ENCODE measurements at places on chromosomes 6 and 20. TPM values are rescaled to one million over a fixed set of nuclear protein-coding genes. Genes with fewer than 3 reads are reported as not detected.
A peak's percentile ranks its signal among the peaks of the same experiment; 100 is the strongest.

Gene CEBPB
- total RNA-seq, result 111 TPM

Gene SUMO4
- total RNA-seq, result 5.4 TPM

Gene ALDH8A1
- total RNA-seq, result 1.8 TPM

Gene ZSCAN12
- total RNA-seq, result 6.4 TPM

Gene PI16
- total RNA-seq, result 4.2 TPM

Gene SEL1L2
- total RNA-seq, result not detected

Gene TNXB
- total RNA-seq, result 10.9 TPM

Gene VSX1
- 0.12 TPM for total RNA-seq

Gene HTR1B
- total RNA-seq, result not detected

Gene ANKRD6
- total RNA-seq, result 5.5 TPM

Gene BLTP3A
- total RNA-seq, result 22.1 TPM

DNA sequence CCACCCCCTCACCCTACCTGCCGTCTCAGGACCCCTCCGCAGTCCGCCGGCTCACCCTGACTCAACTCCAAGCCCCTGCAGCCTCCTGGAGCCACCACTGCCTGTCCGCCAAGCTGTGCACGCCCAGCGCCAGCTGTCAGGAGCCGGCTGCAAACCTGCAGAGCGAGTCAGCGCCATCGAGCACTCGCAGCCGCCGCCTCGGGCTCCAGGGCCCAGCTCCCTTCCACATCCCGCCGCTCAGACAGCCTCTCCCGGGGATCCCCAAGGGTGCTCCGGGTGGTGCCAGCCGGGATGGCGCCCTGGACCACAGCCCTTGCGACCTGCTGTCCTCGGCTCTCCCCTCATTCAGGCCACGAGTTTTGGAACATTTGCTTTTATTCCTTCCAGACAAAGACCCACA, 4.3 kb downstream of the TNNC2 start:
- no peaks in the 10 kb centered on the region for H3K36me3 ChIP-seq
- H3K27ac ChIP-seq, result no peak overlapping the region
- H3K4me1 ChIP-seq, result peaks cover 18% of the 10 kb centered on the region
- H3K4me3 ChIP-seq, result peak overlapping the region; percentile 10
- peaks cover 41% of the 10 kb centered on the region for H3K27me3 ChIP-seq

- peaks cover 10% of the 10 kb centered on the region for H3K4me1 ChIP-seq
- H3K36me3 ChIP-seq, result no peaks in the 10 kb centered on the region
- H3K27me3 ChIP-seq, result no peaks in the 10 kb centered on the region
These were observed 32.5 kb upstream of the TMEM244 start for GRCh38 chr6:129893640-129894039.

DNA sequence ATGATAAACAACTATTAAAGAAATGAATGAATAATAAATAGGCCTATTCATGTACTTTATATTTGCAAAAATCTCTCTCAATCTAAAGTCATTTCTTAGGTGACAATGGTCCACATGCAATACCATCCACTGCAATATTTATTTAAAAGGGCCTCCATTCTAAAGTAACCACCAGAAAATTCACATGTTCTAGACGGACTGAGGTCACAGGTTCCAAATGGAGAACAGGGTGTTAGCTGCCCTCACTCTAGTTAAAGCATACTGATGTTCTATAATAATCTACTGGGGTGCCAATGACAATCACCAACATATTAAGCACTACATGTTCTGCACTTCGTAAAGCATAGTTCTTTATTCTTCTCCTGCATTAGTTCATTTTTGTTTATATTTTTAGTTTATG, 1.2 kb downstream of the HBS1L start:
- peak overlapping the region; percentile 99 for H3K4me3 ChIP-seq
- no peaks in the 10 kb centered on the region for H3K27me3 ChIP-seq
- H3K27ac ChIP-seq, result peak overlapping the region; percentile 97
- peaks cover 54% of the 10 kb centered on the region for H3K4me1 ChIP-seq
- DNase-seq, result no peak

GRCh38 chr6:81996414-81996813, 243.9 kb upstream of the TENT5A start:
- H3K27ac ChIP-seq, result no peak overlapping the region
- H3K27me3 ChIP-seq, result no peaks in the 10 kb centered on the region
- no peaks in the 10 kb centered on the region for H3K4me1 ChIP-seq
- DNase-seq, result no peak

- DNase-seq, result no peak
- H3K36me3 ChIP-seq, result peaks cover 67% of the 10 kb centered on the region
- H3K27me3 ChIP-seq, result no peaks in the 10 kb centered on the region
- H3K4me1 ChIP-seq, result peaks cover 18% of the 10 kb centered on the region
- no peak overlapping the region for H3K4me3 ChIP-seq
These were observed 15.2 kb downstream of the FAM210B start for GRCh38 chr20:56373942-56374341.

GRCh38 chr20:40863355-40863919, 165.2 kb upstream of the TOP1 start:
- H3K4me3 ChIP-seq, result no peak overlapping the region
- no peaks in the 10 kb centered on the region for H3K36me3 ChIP-seq
- H3K4me1 ChIP-seq, result no peaks in the 10 kb centered on the region
- no peaks in the 10 kb centered on the region for H3K27me3 ChIP-seq

- no peak for DNase-seq
- no peak overlapping the region for H3K27ac ChIP-seq
- H3K36me3 ChIP-seq, result no peaks in the 10 kb centered on the region
- no peaks in the 10 kb centered on the region for H3K27me3 ChIP-seq
These were observed 46.8 kb downstream of the CEP43 start for GRCh38 chr6:167045828-167046580.

DNA sequence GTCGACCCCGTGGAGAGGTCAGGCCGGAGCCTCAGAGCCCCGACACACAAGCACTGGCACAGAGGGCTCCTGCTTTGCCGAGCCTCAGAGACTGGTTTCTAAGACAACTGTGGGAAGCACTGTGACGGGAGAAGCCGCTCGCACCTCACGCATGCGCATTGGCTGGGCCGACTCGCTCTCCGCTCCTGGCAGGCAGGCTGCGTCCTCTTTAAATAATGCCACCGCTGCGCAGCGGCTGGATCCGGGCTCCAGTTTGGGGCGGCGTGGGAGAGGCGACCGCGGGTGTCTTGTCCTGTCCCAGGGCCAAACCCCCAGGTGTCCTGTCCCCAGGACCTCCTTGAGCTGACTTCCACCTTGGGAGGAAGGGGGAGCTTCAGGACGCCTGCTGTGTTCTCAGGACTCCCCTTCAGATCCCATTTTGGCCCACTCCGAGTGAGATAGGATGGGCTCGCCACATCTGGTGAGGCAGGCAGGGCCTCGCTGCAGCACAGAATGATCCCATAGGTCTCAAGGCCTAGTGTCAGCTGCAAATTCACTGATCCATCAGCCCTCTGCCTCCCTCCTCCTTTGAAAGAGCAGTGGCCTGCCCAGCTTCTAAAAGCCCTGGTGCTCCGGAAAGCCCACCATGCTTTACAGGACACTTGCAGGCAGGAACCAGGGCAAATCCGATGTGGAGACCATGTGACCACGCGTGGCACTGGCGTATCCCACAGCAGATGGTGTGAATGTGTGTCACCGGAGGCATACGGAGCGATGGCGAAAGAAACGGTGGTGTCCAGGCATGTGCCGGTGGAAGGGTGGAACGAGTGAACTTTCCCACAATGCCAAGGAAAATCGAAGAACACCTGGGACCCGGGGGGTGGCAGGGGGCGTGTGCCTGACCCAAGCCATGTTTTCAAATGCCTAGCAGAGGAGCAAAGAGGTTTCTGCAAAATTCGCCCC, 169.3 kb upstream of the ZNF337 start:
- peaks cover 84% of the 10 kb centered on the region for H3K27me3 ChIP-seq
- H3K36me3 ChIP-seq, result peaks cover 6% of the 10 kb centered on the region
- H3K27ac ChIP-seq, result no peak overlapping the region
- peak; percentile 77 for DNase-seq
- peak overlapping the region; percentile 77 for H3K4me3 ChIP-seq

- no peaks in the 10 kb centered on the region for H3K36me3 ChIP-seq
- no peaks in the 10 kb centered on the region for H3K4me1 ChIP-seq
- no peak overlapping the region for H3K4me3 ChIP-seq
- H3K27ac ChIP-seq, result no peak overlapping the region
- no peak for DNase-seq
- no peaks in the 10 kb centered on the region for H3K27me3 ChIP-seq
These were observed 200.0 kb upstream of the TCF21 start for GRCh38 chr6:133688705-133689492.

- H3K27ac ChIP-seq, result no peak overlapping the region
- peaks cover 39% of the 10 kb centered on the region for H3K4me1 ChIP-seq
- peaks cover 4% of the 10 kb centered on the region for H3K36me3 ChIP-seq
- peak overlapping the region; percentile 37 for H3K4me3 ChIP-seq
- no peaks in the 10 kb centered on the region for H3K27me3 ChIP-seq
- DNase-seq, result no peak
These were observed 150.8 kb upstream of the TAB2 start for GRCh38 chr6:149166747-149167146.

DNA sequence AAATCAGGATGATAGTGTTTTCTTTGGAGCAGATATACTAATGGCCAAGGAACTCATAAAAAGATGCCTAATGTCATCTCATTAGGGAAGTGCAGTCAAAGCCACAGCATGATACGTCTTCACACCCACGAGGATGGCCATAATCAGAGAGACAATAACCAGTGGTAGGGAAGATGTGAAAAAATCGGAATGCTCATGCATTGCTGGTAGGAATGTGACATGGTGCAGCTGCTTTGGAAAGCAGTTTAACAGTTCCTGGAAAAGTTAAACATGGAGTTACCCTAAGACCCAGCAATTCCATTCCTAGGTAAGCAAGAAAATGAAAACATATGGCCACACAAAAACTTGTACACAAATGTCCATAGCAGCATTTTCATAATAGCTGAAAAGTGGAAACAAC, 29.9 kb downstream of the BCAS1 start:
- H3K4me1 ChIP-seq, result peaks cover 27% of the 10 kb centered on the region
- no peak for DNase-seq

GRCh38 chr6:49225471-49225870, 237.6 kb downstream of the MMUT start:
- no peaks in the 10 kb centered on the region for H3K27me3 ChIP-seq
- no peaks in the 10 kb centered on the region for H3K36me3 ChIP-seq
- no peak overlapping the region for H3K27ac ChIP-seq

DNA sequence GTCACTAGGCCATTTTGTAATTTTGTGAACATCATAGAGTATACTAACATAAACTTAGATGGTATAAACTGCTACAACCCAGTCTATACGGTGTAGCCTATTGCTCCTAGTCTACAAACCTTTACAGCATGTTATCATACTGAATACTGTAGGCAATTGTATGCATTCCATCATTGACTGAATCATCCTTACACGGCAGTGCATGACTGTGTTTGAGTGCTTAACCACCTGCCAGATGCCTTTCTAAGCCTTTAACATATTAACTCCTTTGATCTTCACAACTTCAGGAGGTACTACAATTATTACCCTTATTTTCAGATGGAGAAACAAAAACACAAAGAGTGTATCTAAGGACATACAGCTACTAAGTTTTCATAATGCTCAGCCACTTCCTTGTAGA, 14.0 kb downstream of the DPPA5 start:
- H3K27ac ChIP-seq, result no peak overlapping the region
- no peaks in the 10 kb centered on the region for H3K4me1 ChIP-seq
- peaks cover 4% of the 10 kb centered on the region for H3K27me3 ChIP-seq
- DNase-seq, result no peak
- H3K36me3 ChIP-seq, result no peaks in the 10 kb centered on the region

GRCh38 chr6:111800821-111801220, 72.4 kb downstream of the FYN start:
- H3K27me3 ChIP-seq, result no peaks in the 10 kb centered on the region
- peak overlapping the region; percentile 0 for H3K27ac ChIP-seq
- no peak for DNase-seq
- H3K4me3 ChIP-seq, result no peak overlapping the region
- peaks cover 4% of the 10 kb centered on the region for H3K36me3 ChIP-seq

- H3K27ac ChIP-seq, result no peak overlapping the region
- no peaks in the 10 kb centered on the region for H3K36me3 ChIP-seq
- no peak overlapping the region for H3K4me3 ChIP-seq
- no peak for DNase-seq
- H3K4me1 ChIP-seq, result no peaks in the 10 kb centered on the region
These were observed 30.8 kb upstream of the FILIP1 start for GRCh38 chr6:75524322-75524972.

GRCh38 chr6:9204171-9204570, 768.8 kb upstream of the SLC35B3 start:
- H3K27me3 ChIP-seq, result no peaks in the 10 kb centered on the region
- H3K4me3 ChIP-seq, result no peak overlapping the region
- H3K4me1 ChIP-seq, result no peaks in the 10 kb centered on the region
- no peak overlapping the region for H3K27ac ChIP-seq

DNA sequence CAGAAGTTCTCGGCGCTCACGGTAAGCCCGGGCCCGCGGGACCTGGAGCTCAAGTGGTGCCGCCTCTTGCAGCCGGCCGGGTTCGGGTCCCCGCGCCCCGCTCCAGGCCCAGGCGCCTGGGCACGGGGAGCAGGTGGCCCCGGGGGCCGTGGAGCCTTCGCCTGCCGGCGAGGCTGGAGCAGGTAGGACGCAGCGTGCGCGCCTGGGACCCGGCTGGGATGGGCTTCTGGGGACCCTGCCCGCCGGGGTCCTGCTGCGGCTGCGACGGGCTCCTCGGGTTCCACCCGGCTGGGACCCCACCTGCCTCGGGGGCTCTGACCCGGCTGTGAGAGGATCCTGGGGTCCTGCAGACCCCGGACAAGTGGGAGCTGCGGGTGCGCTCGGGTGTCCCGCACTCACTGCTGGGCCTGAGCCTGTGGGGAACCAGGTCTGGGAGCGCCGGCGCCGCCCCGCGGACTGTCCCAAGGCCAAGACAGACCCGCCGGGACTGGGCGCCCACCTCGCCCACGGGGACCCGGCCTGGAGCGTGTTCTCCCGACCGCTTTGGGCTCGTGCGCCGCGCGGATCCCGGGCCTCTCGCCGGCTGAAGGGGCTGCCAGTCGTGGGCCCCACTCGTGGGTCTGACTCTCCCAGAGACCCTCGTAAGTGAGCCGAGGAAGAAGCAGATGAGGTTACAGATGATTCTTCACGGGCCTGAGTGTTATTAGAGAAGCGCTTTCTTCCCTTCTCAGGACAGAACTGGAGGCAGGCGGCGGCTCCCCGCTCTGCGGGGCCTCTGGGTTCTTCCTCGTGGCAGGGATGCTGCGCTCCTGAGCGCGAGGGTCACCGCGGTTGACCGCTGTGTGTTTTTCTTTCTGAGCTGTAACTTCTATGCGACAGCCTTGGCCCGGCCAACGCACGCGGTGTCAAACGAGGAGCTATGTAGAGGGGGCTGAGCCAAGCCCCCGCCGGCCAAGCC, 729 bp downstream of the SMOC2 start:
- no peaks in the 10 kb centered on the region for H3K4me1 ChIP-seq
- no peak for DNase-seq
- H3K4me3 ChIP-seq, result no peak overlapping the region
- H3K27ac ChIP-seq, result no peak overlapping the region
- no peaks in the 10 kb centered on the region for H3K36me3 ChIP-seq

DNA sequence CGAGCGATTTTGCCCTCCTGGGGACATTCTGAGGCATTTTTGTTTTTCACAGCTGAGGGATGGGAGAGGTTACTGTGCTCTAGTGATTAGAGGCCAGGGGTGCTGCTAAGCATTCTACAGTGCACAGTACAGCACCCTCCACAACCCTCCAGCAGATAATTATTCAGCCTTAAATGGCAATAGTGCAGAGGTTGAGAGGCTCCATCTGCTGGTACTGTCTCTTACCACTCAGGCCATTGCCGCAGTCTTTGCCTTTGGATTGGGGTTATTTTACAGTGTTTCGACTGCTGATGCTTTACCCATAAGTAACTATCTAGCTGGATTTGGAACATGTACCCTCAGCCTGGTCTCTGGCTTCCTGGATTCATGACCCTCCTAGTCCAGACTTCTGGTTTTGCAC, 705.3 kb downstream of the KIF16B start:
- H3K36me3 ChIP-seq, result no peaks in the 10 kb centered on the region
- H3K27me3 ChIP-seq, result no peaks in the 10 kb centered on the region
- DNase-seq, result no peak

GRCh38 chr20:37852666-37853065, 50.3 kb upstream of the VSTM2L start:
- peaks cover 31% of the 10 kb centered on the region for H3K4me1 ChIP-seq
- no peak overlapping the region for H3K27ac ChIP-seq
- no peaks in the 10 kb centered on the region for H3K27me3 ChIP-seq
- peaks cover 2% of the 10 kb centered on the region for H3K36me3 ChIP-seq
